Fibroblast of the aortic adventitia (primary cell): ENCODE measurements at places on chromosomes 12 and 14.

GRCh38 chr12:108806346-108806745 lies 51.0 kb downstream of the SSH1 start:
- no peak for DNase-seq

GRCh38 chr14:65001723-65002122 lies 15.0 kb downstream of the FNTB start:
- no peak for DNase-seq

- DNase-seq, result no peak
Observed at GRCh38 chr14:72577521-72577920, 316.4 kb downstream of the DPF3 start.

GRCh38 chr14:79580414-79580813 lies 630.9 kb downstream of the DIO2 start:
- no peak for DNase-seq

DNA sequence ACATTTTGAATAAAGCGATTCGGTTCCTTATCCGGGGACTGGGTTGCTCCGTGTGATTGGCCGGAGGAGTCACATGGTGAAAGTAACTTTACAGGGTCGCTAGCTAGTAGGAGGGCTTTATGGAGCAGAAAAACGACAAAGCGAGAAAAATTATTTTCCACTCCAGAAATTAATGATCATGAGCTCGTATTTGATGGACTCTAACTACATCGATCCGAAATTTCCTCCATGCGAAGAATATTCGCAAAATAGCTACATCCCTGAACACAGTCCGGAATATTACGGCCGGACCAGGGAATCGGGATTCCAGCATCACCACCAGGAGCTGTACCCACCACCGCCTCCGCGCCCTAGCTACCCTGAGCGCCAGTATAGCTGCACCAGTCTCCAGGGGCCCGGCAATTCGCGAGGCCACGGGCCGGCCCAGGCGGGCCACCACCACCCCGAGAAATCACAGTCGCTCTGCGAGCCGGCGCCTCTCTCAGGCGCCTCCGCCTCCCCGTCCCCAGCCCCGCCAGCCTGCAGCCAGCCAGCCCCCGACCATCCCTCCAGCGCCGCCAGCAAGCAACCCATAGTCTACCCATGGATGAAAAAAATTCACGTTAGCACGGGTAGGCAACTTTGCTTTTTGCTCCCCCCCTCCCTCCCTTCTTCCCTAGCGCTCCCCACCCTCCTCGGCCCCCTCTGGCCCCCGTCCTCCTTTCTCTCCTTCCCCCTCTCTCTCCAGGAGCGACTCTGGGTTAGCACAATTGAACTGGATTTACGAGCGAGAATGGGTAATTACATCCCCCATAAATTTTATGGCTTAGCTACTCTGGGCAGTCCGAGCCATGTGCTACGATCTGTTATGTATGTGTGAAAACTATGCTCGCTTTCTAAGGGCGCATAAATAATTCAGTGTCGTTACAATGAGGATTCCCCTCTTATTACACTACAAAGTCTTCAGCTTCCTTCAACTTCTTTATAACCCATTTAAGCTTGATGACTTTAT lies at the start of gene HOXC4:
HOXC4 (plus strand) TSS at position 85 of the 991 bp plus-strand sequence; CDS start at position 173, 88 bp downstream.
- peak; percentile 63 for DNase-seq

GRCh38 chr12:8482571-8483061 lies 26.9 kb downstream of the CLEC6A start:
- no peak for DNase-seq

DNA sequence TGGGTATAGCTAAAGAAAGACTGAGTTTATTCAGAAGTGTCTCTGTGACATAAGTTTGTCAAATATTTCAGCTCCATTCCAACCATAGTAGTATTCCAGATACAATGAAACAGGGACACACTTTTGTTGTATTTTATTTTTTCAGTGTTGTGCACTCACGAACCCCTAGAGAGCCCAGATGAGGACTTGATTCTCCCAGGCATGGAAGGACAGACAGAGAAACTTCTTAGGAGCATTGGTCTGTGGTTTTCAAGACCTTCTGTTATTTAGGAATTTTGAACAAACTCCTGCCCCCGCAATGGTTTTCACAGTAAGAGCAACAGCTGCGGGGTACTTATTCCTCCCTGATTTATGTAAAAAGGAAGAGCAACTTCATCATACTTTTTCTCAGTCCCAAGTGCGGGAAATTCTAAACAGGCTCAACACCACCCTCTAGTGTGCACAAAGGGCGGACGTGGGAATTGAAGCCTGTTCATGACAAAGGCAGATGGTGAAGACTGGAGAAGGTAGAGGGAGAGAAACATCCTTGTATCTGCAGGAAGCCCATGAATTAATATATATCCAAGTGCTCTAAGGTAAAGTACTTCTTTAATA lies 147.6 kb downstream of the PAH start:
- peak; percentile 52 for DNase-seq

GRCh38 chr12:132695431-132695830 lies 8.0 kb downstream of the PXMP2 start:
- no peak for DNase-seq

GRCh38 chr14:65958664-65959562 lies 527.3 kb upstream of the CCDC196 start:
- peak; percentile 56 for DNase-seq

- no peak for DNase-seq
Observed at GRCh38 chr14:70873627-70874026, 33.6 kb upstream of the PCNX1 start.

DNA sequence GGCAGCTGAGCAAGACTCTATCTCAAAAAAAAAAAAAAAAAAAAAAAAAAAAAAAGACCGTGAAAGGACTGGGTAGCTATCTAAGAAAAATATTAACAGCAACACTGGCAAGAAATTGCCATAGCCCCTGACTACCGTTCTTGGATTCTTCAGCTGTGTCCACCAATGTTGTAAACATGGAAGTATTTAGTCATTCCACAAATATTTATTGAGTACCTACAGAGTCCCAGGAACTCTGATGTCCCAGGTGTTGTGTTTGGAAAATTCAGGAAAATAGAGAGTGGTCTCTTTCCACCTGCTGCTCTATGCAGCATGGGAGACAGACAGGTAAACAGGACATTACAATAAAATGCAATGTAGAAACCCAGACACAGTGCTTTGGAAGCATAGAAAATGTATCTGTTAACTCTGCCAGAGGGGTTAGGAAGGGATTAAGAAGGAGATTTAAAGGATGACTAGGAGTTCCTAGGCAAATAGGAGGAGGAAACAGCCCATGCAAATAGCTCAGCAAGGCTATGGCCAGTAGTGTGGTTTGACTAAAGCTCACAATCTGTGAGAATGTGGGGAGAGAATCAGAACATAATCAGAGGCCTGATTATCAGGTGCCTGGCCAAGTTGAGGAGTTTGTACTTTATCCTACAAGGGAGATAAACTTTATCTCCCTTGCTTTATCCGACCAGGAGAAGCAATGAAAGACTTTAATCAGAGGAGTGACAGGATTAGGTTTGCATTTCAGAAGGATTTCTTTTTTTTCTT lies 2.1 kb upstream of the DLST start:
- no peak for DNase-seq

DNA sequence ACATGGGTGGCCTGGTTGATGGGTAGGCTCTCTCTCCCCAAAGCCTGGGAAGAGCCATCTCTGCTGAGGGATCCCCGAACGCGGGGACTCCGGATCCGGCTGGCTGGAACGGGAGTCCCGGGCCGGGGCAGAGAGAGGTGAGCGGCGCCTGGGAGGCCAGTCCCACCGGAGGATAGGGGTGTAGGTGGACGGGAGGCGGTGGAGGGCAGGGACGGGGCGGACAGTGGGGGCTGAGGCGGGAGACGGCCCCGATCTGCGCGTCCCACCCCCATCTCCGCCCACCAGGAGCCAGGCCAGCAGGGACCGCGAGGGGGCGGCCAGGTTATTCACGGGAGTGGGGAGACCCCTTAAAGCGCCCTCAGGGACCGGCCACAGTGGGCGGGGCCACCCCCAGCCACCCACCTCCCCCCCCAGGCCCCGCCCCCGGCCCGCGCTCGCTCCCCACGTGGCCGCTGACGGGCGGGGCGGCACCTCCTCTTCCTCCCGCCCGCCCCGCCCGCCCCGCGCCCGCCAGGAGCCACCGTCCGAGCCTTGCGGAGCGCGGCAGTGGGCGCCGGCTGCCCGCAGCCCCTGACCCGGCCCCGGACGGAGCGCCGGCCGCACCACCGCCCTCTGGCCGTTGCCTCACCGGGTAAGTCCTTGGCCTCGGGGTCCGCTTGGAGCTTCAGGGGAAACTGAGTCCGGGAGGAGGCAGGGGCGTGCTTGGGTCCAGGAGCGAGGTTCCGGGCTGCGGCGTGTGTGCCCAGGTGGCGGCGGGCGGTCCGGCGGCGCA lies at the start of gene INF2:
INF2 (plus strand) TSS at position 510 of the 772 bp plus-strand sequence. CDS start 11,748 bp downstream, outside the sequence.
- DNase-seq, result no peak

- no peak for DNase-seq
Observed at GRCh38 chr12:106601031-106601430, 18.2 kb downstream of the RFX4 start.

DNA sequence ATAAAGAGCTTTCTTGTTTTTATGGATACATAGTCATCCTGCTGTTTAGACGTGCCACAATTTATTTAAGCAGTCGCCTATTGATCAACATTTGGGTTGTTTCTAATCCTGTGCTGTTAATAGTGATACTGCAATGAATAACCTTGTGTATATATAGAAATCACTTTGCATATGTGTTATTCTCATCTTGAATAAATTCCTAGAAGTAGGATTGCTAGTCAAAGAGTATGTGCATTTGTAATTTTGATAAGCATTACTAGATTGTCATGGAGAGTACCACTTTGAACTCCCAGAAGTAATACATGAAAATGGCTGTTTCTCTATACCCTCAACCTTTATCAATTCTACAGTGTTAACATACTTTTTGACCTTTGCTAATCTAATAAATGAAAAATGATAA lies 44.9 kb upstream of the KCNH3 start:
- DNase-seq, result no peak

DNA sequence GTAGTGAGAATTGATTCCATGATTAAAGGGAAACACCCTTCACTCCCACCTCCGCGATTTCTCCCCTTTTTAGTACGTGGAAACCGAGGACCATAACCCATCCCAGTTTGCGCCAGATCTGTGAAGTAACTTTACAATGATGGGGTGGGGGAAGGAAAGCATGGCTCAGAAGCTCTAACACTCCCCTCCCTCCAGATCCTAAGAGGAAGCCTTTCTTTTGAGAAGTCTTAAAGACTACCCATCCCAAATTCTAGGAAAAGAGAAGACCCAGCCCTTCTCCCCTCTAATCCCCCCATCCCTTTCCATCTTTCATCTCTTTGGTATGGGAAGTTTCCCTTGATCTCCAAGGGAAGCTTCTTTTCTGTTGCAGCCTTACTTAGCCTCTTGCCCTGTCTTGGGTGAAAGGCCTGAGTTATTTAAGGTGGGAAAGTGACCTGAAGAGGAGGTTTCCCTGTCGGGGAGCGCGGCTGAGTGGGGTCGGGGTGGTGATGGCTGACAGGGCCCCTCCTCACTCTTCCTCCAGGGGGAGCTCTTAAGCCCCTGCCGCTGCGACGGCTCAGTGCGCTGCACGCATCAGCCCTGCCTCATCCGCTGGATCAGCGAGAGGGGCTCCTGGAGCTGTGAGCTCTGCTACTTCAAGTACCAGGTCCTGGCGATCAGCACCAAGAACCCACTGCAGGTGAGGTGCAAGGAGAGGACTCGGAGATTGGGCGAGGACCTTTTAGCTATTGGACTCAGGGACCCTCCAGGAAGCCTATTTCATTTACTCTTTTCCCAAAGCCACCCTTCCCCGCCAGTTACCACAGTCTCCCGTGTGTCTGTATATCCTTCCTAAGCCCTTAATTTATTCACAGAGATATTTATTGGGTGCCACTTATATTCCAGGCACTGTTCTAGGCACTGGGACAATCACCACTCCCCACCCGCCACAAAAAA lies 1.8 kb downstream of the MARCHF9 start:
- no peak for DNase-seq

GRCh38 chr12:111687255-111687654 lies 1.4 kb downstream of the ACAD10 start:
- no peak for DNase-seq

DNA sequence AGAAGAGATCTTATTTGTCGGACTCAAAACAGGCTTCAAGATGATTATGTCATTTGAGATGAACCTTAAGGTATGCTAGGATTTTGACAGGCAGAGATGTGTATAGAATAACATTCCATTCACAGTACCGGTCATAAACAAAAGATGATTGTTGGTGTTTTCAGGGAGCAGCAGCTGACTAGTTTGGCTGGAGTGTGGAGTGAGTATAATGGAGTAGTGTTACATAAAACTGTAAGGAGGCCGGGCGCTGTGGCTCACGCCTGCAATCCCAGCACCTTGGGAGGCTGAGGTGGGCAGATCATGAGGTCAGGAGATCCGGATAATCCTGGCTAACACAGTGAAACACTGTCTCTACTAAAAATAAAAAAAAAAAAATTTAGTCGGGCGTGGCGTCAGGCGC lies 23.9 kb downstream of the SERPINA10 start:
- DNase-seq, result no peak

- DNase-seq, result no peak
Observed at GRCh38 chr12:64525461-64526160, 73.7 kb downstream of the TBK1 start.

GRCh38 chr12:39867631-39868327 lies 238.1 kb downstream of the SLC2A13 start:
- peak; percentile 55 for DNase-seq

DNA sequence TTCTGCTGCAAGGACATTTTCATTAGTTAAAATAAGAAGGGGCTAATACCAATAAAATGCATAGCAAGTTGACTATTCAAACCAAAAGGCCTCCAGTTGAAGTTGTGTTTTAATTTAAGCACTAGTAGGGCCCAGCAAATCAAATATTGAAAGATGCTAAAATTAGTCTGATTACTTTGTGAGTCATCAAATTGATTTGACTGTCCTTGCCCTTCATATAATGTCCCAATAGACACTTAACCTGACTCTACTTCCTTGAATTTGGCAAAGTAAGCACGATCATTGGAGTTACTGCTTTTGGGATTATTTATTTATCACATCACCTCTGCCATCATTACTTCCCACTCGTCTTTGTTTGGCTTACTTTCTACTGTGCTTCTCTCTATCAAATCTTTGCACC lies 798.5 kb downstream of the DIO2 start:
- DNase-seq, result no peak

DNA sequence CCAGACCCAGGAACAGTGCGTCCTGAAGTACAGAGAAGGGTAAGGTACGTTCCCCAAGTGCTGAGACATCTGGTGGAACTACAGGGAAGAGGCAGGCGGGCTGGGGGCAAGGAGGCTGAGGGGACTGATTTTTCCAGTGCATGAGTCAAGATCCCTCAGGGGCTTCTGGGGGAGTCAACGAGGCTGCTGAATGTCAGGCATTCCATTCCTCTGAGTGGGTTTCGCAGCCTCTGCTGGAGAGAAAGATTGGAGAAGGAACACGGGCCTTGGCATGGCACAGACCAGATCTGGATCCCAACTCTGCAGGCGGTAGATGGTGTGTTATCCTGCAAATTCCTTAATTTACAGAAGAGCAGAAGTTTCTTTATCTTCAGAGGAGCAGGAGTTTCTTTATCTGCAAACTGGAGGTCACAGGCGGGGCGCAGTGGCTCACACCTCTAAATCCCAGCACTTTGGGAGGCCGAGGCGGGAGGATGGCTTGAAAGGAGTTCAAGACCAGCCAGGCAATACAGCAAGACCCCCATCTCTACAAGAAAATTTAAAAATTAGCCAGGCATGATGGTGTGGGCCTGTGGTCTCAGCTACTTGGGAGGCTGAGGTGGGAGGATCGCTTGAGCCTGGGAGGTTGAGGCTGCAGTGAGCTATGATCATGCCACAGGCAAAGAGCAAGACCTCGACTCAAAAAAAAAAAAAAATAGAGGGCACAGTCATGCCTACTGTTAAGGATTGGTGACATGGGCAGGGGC lies 132.6 kb upstream of the MAP1LC3B2 start:
- peak; percentile 99 for DNase-seq

GRCh38 chr14:102899516-102899900 lies 23.0 kb upstream of the AMN start:
- no peak for DNase-seq

GRCh38 chr12:26198742-26199141 lies 3.4 kb downstream of the SSPN start:
- peak; percentile 78 for DNase-seq
